ENCODE measurements at places on chromosomes 3 and 15.

DNA sequence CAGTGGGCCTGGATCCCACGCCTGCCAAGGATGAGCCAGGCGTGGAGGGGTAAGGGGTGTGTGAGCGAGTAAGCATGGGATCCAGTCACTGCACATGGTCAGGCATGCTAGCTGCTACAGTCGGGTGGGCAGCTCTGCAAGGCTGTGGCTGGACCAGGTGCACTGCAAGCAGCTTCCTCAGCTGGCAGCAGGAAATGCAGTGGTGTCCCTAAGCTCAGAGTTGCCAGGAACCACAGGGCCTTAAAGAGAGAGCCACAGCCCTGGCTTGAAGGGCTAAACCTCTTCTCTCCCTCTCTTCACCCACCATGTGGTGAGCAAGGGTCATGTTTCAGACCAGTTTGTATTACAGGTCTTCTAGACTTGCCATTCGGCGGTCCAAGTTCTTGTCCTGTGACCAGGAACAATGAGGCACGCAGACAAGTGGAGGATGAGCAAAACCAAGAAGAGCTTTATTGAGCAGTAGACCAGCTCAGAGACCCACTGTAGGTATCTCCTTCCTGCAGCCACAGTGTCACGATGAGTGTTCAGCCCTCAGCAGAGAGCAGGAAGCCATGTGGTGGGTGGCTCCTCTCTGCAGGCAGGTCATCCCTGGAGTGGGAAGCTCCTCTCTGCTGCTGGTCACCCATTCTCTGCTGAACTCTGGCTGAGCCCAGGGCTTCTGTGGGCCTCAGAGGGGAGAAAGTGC is 511.9 kb downstream of the PYDC2 start:
- no peak for DNase-seq

DNA sequence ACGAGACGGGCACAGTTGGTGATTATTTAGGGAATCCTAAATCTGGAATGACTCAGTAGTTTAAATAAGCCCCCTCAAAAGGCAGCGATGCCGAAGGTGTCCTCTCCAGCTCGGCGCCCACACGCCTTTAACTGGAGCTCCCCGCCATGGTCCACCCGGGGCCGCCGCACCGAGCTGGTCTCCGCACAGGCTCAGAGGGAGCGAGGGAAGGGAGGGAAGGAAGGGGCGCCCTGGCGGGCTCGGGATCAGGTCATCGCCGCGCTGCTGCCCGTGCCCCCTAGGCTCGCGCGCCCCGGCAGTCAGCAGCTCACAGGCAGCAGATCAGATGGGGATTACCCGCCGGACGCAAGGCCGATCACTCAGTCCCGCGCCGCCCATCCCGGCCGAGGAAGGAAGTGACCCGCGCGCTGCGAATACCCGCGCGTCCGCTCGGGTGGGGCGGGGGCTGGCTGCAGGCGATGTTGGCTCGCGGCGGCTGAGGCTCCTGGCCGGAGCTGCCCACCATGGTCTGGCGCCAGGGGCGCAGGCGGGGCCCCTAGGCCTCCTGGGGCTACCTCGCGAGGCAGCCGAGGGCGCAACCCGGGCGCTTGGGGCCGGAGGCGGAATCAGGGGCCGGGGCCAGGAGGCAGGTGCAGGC is 318.0 kb downstream of the FGF12 start:
- DNase-seq: peak; percentile 88

DNA sequence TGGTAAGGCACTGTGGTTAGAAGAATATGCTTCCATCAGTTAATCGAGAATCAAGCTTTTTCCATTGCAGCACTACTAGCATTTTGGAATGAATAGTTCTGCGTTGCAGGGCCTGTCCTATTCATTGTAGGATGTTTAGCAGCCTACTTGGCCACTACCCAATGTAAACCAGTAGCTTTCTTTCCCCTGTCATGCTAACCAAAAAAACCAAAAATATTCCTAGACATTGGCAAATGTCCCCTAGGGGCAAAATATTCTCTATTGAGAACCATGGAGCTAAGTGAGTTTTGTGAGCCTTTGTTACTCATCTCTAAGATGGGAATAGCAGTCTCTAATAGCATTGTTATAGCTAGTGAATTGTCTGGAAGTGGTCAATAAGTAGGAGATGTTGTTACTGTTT is 187.2 kb downstream of the CADPS start:
- DNase-seq: no peak

- no peak for DNase-seq
Measured at GRCh38 chr3:148796799-148797198, 30.8 kb upstream of the CPB1 start.

DNA sequence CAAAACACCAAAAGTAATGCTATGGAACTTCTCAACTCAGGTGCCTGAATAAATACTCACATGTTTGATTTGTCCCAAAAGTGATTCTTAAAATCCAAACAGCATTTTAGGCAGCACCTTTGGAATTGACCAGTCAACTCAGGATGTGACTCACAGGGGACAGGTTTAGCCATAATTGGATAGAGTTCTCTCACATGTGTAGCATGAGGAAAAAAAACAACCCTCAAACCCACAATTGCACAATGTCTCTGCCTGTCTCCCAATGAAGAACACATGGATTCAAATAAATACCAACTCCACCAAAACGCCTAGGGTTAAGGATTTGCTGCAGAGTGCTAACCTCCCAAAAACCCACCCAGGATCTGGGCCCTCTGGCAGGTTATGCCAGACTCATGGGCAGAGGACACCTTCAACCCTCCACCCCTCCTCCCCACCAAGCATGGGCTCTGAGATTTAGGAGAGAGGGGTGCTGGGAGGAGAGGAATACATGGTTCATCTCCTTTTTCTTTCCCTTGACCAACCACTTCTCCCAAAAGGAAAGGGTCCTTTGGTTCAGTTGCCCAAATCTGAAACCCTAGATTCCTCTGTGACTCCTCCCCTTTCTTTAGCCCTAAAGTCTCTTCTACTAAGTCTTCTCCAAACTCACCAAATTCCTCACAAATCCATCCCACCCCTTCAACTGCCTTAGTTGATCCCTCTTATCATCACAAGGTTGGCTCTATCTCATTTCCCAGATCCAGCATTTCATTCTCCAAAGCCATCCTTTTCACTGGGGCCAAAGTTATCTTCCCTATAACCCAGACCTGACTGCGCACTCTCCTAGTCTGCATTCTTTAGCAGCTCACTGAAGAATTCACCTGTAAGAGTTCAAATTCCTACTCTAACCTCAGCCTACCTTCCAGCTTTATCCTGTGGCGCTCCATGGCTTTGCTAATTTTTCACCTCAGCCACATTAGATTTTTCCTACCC is 7.7 kb downstream of the RYK start:
- no peak for DNase-seq

DNA sequence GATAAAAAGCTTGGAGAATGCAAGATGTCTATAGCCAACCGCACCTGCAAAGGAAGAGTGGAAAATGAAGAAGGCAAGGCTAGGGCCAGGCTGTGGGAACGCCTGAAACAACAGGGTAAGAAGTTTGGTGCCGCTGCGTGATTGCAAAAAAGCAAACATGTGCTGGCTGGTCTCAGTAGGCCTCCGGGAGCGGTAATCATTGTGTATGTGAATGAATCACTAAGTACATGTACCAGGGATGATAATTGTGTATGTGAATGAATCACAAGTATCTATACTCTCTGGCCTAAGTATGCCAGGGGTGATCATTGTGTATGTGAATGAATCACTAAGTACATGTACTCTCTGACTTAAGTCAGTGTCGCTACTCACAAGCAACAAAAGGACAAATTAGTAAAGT is 40.3 kb upstream of the PARL start:
- no peak for DNase-seq

GRCh38 chr3:46987743-46988401 is 8.4 kb downstream of the NBEAL2 start:
- peak; percentile 25 for DNase-seq

GRCh38 chr3:146803745-146804144 is 198.6 kb upstream of the PLSCR5 start:
- DNase-seq: no peak

DNA sequence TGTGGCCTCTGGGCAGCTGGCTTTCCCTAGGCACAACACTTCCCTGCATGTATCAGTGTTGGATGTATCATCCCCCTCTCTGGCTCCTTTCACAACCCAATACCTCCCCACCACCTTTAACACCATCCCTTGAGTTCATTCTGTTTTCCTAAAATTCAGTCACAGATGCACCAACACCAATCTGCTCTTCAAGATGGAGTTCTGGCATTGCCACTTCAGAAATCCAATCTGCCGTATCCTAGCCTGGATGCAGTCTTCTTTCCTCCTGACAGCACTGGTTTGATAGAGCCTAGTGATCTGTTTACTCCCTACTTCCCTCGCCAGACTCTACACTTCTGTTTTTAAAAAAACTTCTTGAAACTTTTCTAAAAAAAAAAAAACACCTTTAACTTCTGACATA is 21.7 kb downstream of the PXYLP1 start:
- DNase-seq: no peak

- DNase-seq: no peak
Measured at GRCh38 chr3:10281951-10282350, 10.8 kb downstream of the GHRL start.

- no peak for DNase-seq
Measured at GRCh38 chr3:4343258-4343657, 40.1 kb downstream of the SETMAR start.

DNA sequence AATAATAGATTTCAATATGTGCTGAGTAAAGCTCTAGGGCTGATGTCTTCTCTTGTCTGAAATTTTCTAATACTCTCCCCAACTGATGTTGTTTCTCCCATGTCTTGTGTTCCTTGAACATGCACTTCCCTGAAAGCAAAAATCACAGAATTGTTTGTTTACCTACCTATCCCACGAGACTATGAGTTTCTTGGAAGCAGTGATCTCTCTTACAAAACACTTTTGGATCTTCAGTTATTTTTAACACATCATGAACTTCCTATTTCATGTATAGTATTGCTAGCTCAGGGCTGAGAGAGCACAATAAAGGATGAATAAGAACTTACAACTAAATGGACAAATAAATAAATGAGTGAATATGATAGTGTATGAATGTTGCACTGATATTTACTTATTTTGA is 365.0 kb downstream of the ROBO2 start:
- no peak for DNase-seq

DNA sequence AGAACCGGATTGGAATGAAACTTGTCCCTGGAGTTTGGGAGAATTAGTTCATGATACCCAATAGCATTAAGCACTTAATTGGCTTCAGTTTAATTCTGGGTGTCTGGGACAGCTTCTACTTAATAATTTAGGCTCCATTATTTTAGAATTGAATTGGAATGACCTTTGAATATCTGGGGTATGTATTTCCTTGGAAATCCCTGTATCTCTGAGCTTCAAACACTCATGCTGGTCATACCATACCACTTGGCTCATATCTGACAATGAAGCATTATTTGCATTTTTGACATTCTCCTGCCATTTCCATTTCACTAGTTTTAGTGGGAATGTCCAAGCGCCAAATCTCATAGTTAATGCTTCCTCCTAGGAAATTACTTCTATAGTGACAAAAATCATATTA is 393.1 kb downstream of the DIPK2A start:
- DNase-seq: no peak

DNA sequence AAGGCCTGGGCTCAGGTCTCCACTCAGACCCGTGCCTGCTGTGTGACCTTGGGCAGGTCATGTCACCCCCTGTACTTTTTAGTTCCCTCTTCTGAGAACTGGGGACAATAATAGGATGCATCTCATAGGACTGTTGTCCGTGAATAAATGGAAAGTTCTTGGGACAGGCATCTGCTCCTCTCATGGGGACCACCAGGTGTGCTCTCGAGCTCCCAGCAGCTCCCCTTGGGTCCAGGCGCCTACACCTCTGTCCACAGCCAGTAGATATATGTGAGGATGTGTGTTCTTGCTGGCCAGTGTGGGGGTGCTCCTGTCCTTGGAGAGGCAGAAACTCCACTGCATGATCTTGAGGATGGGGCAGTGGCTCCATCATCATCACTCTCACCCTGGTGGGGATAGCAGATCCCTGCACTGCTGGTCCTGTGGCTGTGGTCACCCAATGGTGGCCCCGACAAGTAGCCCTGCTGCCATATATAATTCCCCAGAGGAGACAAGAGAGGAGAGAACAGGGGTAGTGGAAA is 257.6 kb upstream of the TLE3 start:
- no peak for DNase-seq

GRCh38 chr15:55768670-55769185 is 25.8 kb upstream of the PRTG start:
- DNase-seq: no peak

DNA sequence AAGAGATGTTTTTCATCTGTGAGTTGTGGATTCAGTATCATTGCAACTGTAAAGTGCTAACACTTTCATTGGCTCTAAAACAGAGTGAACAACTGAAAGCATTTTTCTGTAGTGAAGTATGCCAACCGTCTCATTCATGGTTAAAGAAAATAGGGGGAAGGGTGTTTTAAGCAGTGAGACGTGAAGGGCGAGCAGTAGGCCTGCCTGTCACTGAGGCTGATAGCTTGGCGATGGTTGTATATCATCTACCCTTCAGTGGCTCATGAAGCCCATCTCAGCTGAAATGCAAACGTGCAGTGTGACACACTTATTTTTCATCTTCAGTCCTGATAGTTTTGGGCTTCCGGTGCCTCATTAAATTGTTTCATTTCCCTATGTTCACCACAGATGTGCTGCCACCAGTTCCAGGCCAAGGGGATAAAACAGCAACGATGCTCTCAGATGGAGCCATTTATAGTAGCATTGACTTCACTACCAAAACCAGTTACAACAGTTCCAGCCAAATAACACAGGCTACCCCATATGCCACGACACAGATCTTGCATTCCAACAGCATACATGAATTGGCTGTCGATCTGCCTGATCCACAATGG is 562.0 kb downstream of the ROBO2 start:
- no peak for DNase-seq

- no peak for DNase-seq
Measured at GRCh38 chr15:84387086-84387485, 151.5 kb downstream of the GOLGA6L4 start.

GRCh38 chr15:31439328-31439727 is 112.7 kb downstream of the KLF13 start:
- DNase-seq: no peak

- DNase-seq: no peak
Measured at GRCh38 chr15:63818191-63818590, 15.6 kb downstream of the HERC1 start.

- no peak for DNase-seq
Measured at GRCh38 chr3:158127250-158128219, 17.6 kb downstream of the RSRC1 start.

- DNase-seq: no peak
Measured at GRCh38 chr3:124372775-124373174, 357.5 kb upstream of the UMPS start.

DNA sequence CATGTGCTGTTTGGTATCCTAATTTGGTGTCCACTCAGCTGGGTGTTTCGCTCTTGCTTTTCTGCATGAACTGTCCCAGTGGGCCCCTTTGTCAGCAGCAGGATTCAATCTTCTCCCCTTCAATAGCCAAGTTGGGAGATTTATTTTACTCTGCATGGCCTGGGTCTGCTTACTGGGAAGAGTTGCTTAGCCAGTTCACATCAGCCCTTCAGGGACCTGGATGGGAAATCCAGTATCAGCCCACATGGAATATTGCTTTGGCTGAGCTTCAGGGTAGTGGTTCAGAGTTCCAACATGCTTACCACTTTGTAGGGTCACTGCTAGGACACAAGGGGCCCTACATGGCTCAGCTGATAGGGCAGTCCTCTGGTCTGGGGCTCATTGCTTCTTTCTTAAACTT is 93.0 kb upstream of the BOC start:
- no peak for DNase-seq
